ENCODE measurements at places on chromosomes 12 and 14.
A peak's percentile ranks its signal among the peaks of the same experiment; 100 is the strongest.

GRCh38 chr14:105602243-105602750 is 75.9 kb downstream of the TMEM121 start:
- no peak for DNase-seq

DNA sequence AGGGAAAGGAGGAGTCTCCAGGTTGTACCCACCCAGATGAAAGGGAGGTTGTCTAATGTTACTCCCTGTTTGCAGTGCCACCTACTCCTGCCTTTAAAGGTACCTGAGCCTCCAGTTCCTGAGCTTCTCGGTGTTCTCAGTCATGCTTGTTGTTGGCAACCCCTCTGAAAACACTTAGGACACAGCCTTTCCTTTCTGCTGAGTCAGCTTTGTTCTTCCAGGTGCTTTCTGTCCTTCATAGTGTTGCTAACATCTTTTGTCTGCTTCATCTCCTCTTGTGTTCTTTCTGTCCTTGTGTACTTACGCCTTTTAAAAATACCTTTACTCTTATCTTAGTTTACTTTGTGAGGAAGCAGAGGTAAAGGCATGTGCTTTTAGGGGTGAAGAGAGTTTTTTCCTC is 97.0 kb upstream of the NEDD1 start:
- DNase-seq: no peak

DNA sequence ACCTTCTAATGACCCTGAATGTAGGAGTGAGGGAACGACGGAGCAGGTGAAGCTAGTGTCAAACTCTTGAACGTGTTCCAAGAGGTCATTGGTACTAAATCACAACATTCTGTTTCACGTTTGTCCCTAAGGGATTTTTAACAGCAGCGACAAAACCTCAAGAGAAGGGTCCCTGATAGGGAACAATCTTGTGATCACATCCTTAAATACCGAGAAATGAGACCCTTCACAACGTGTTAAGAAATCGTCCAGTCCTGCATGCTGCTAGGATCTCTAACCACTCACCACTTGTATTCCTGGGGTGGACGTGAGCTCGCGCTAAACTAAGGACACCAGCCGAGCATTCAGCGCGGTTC is 134.1 kb upstream of the KRAS start:
- peak; percentile 56 for DNase-seq

DNA sequence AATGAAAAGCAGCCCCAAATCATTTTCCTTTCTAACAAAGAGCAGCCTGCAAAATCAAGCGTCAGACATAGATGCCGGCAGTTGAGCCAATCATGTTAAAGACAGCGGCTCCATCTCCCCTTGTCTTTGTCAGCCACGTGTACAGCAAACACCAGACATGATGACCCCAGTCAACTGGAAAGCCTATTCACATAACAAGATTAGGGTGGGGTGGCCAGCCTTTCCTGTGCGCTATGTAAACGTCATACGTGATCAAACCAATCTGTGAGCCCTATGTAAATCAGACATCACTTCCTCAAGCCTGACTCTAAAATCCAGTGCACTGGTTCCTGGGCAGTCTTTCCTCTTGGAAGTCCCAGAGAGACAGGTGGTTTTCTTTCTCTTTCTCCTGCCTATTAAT is 9.9 kb upstream of the FICD start:
- DNase-seq: no peak

GRCh38 chr12:110600254-110600653 is 13.7 kb upstream of the TCTN1 start:
- DNase-seq: no peak

Measured in NCI-H1105 (cell line).